ENCODE measurements at places on chromosomes 7 and 10.

DNA sequence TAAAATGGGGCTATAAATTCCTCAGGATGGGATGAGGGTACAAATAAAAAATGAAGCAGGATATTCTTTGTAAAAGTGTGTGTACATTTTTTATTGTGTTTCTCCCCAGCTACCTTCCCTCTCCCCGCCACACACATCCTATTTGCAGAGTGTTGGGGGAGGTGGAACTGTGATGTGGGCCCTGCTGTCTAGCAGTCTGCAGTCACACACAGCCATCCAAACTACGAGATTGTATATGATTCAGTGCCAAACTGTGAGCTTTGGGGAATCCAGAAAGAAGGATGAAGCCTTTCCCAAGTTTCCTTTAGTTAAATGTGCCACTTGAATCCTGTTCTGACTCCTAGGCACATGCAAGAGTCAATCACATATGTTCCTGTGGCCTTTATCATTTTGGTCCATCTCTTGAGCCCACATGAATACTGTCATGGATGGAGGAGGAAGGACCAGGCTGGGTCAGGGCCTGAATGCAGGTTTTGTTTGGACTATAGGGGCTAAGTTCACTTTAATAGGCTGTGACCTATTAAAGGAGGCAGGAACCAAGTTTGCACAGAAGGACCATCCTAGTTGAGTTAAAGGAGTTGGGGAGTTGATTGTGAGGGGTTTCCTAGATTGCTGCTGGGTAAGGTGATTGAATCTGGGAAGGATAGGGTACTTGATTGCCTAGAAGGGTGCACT lies 1.1 kb upstream of the SEMA4G start:
- DNase-seq = no peak

GRCh38 chr7:138226001-138226476 lies 149.8 kb downstream of the AKR1D1 start:
- DNase-seq = no peak

DNA sequence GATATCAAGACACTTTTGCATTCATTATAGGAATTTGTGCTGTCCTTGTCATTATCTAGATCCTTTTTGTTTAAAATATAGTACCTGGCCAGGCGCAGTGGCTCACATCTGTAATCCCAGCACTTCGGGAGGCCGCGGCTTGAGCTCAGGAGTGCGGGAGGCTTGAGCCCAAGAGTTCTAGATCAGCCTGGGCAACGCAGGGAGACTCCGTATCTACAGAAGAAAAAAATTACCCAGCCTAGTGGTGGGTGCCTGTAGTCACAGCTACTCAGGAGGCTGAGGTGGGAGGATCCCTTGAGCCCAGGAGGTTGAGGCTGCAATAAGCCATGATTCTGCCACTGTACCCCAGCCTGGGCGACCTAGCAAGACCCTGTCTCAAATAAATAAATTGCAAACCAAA lies 621 bp upstream of the MORN4 start:
- DNase-seq = peak; percentile 14

GRCh38 chr7:2654059-2654458 lies 22.3 kb downstream of the TTYH3 start:
- DNase-seq = no peak

- DNase-seq = no peak
Measured at GRCh38 chr7:67438198-67438882, 441.7 kb downstream of the TYW1 start.

All from stimulated activated naive CD8-positive, alpha-beta T cell treated with anti-CD3 and anti-CD28 coated beads, Interleukin-15, Interleukin-2, amounts not matched to agents 100 U/mL and 50 U/mL, for 24 hours (primary cell).